NCI-H2171 (cell line): ENCODE measurements at places on chromosomes 4 and X.
A peak's percentile ranks its signal among the peaks of the same experiment; 100 is the strongest.

DNA sequence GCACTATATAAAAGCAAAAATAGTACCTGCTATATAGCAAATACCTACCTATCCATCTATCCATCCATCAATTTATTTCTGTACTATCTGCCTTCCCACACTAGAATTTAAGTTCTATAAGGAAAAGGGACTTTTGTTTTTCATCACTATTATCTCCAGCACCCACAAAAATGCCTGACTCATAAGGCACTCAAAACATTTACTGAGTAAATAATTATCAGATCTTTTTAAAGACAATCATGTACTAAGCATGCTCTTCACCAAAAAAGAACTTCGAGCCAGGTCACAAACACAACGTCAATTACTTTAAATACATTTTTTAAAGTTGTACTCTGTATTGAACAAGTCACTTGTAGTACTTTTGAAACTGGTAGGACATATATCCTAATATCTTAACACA lies 119.9 kb downstream of the FBXW7 start:
- DNase-seq = no peak

GRCh38 chr4:174217273-174218126 lies 66.0 kb downstream of the FBXO8 start:
- no peak for DNase-seq

DNA sequence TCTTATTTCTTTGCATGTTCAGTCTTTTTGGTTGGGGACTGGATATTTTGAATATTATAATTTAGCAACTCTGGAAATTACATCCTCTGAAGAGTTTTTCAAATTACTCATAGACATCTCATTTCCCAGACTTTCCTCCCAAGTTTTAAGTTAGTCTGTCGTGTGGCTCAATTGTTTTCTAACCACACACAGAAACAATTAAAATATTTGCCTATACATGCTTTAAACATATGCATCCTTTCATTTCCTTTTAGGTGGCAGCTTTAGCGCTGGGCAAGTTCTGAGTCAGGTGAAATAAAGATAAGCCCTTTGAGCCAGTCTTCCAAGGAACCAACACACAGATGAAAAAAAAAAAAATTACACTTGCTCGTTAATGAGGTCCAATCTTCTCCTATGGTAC lies 307.0 kb upstream of the SPOCK3 start:
- DNase-seq = no peak

DNA sequence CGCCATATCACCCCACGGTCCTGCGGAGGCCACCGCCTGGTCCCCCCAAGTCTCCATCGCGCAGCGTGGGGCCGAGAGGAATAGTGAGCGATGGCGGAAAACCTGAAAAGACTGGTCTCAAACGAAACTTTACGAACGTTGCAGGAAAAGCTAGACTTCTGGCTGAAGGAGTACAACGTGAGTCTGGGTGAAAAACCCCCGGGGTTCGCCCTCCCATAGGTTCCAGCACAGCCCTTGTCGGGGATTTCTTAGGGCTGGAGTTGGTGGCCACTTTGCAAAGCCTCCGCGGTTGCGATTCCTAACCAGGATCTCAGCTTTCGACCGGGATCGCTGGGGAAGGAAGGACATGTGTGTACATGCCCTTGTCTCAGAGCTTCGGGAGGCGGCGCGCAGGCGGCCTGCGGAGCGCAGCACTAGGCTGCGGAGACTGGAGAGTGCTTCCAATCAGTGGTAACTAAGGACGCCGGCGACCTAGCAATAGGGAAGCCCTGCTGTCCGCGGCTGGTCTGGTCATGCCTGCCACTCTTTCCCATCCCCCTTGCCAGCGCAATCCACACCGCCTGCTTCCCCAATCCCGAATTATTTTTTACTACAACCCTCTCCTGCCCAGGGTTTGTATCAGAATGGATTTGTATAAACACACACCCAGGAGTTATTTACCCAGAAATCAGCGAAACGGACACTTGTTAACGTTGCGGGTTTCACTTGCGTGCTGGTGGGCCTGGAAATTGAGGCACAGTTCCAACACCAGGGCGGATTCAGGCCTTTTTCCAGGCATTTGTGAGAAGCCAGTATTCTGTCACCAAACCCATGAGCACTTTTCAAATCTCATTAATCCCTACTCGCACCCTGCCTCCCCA lies 741 bp downstream of the SPATA18 start:
- DNase-seq = peak; percentile 55

DNA sequence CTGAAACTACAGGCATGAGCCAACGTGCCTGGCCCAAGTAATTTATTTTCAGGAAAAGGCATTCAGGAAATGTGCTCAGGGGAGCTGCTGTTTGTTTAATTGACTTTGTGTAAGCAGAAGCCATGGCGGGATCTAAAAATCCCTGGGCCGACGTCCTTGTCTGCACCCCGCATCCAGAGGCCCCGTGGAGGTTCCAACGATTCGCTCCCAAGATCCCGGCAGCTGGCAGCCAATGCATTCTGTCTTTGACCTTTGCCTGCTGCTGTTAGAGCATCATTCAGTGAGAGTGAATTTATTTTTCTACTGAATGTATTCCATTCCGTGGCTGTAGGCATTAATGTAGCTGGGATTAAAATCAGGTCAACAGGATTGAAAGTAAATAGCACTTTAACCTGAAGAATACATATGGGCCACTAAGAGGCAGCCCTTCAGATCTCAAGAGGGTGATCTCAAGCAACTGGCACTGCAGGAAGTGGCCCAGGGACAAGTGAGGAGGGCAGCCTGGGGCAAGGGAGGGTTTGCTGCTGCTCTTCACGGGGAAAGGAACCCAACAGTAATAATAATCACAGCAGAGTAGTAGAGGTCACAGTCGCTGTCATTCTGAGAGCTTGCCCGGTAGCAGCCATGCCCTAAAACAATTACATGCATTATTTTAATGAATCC lies 75.2 kb downstream of the PSAPL1 start:
- DNase-seq = no peak

- no peak for DNase-seq
These were observed 91.2 kb upstream of the KLF3 start for GRCh38 chr4:38572793-38573192.

DNA sequence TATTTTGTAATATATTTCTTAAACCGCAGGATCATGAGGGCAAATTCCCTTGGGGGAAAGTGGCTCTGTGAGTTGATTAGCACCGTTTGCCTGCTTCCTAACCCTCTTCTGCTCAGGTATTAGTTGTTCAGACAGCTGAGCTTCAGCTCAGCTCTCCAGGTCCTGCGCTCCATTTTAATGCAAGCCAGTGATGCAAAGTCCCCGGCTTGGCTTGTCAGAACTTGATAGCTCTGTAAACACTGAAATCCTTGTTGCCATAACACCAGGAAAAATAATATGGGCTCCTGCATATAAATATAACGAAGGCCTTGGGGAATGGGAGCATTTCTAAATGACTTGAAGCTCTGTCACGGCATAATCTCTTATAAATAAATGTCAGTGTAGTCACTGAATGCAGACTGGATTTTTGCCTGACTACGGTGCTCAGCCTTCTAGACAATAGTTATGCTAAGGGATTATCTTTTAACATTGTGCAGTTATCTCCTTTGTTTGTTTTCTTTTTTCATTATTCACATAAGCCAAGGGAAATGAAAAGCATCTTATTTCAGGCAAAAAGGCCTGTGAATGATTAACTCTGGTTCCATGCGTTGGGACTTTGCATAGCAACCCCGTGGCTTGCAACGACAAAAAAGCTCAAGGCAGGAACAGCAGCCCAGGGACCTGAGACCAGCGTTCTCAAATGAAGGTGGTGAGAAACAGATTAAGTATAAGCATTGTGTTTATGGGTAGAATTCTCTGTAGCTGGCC lies 253.2 kb downstream of the SPRY1 start:
- DNase-seq = peak; percentile 60

DNA sequence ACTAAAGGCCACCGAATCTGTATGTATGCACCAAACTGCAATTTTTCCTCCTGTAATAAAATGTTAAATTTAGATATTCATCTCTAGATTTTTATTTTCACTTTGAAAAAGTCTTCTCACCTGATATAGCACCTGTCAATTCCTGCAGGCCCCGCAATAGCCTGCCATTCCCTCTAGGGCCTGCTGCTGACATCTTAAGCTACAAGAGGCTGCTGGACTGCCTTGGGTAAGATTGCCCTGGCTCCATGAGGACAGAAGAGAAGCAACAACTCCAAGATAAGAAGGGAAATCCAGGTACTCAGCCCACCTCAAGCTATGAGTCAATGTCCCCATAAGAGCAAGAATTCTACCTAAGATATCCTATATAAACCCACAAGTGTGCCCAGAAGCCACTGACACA lies 230.2 kb upstream of the AGTR2 start:
- DNase-seq = peak; percentile 8

DNA sequence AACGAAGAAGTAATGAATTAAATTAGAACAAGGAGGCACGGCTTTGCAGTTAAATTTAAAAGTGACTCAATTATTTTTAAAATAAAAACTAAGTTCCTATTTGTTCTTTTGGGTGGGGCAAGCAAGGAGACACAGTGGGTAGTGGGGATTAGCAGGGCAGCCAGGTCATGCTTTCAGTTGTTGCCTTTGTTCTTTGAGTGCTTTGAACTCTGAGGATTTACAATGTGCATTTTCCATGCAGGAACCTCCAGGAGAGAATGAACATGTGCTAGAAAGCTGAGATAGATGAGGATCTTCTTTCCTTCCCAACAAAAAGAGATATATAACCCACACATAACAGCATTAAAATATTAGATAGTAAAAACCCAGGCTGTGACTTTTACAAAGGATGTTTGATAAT lies 420.4 kb upstream of the CTSO start:
- no peak for DNase-seq

- DNase-seq = no peak
These were observed 12.1 kb downstream of the FRG2 start for GRCh38 chr4:190014771-190015537.

DNA sequence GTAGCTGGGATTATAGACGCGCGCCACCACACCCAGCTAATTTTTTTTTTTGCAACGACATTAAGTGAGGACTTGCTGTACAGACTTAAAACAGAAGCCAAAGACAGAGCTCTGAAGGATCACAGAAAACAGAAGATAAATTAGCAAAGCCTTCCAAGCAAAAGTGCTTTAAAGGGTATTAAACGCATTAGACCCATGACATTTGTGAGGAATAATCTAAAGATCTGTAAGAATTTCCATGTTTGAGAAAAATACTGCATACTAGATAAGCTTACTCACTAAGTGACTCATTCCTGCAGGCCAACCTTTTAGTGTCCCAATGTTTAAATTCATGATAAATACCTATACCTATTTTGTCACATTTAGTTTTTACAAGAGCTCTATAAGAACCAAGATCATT lies 27.4 kb downstream of the SMARCA1 start:
- DNase-seq = no peak
